ENCODE measurements at places on chromosomes 7 and 10.

DNA sequence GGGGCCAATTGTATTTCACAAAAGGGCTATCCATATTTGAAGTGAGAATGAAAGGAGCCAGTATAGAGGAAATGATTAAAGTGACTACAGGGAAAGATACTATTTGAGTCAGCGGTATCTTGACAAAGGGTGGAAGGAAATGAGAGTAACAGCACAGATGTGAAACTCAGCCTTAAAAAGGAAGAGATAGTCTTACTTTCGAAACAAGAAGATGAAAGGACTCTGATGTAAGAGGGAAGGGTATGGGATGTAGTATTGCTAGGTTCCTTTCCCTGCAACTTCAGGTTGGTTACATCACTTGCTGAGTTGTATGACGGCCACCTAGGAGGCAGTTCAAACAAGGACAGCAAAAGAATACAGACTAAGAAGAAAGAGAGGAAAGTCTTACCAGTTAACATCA lies 13.7 kb downstream of the CISD1 start:
- peak; percentile 75 for DNase-seq

- DNase-seq, result no peak
Observed at GRCh38 chr7:153430931-153431330, 621.3 kb upstream of the DPP6 start.

- no peak for DNase-seq
Observed at GRCh38 chr7:37097983-37098382, 350.7 kb downstream of the ELMO1 start.

GRCh38 chr7:32335107-32335506 lies 155.1 kb downstream of the LSM5 start:
- no peak for DNase-seq

- no peak for DNase-seq
Observed at GRCh38 chr7:52129278-52129677, 812.7 kb upstream of the COBL start.

- no peak for DNase-seq
Observed at GRCh38 chr10:24792638-24793037, 69.0 kb upstream of the ARHGAP21 start.

- DNase-seq, result no peak
Observed at GRCh38 chr10:35928748-35929147, 286.7 kb upstream of the FZD8 start.

DNA sequence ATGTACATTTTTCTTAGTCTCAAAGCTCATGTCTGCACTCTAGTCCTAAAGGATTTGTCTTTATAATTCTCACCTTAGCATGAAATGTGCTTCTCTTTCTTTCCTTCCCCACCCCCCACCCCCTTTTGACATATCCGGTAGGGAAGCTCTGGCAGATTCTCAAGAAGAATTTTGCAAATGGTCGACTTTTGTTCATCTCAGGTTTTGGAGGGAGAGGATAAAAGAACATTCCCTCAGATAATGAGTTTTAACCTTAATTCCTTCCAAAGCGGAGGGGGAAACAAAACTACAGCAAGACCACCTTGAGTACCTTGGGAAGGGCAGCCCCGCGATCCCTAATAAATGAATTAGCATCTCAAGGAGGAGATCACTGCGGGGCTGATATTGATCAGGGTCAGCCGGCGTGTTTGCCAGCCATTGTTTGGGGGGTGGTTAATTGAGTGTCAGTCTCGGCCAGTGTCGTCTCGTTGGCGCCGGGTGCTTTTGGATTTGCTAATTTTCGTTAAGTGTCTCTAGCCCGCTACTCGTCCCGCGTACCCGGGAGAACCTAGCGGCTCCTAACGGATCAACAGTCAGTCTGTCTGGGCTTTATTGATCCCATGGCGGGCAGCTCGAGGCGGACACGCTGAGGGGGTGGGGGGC lies 874 bp upstream of the BAMBI start:
- no peak for DNase-seq

- no peak for DNase-seq
Observed at GRCh38 chr10:110437351-110437605, 60.4 kb upstream of the DUSP5 start.

GRCh38 chr7:134454277-134454676 lies 4.6 kb downstream of the AKR1B1 start:
- peak; percentile 28 for DNase-seq

GRCh38 chr7:151436446-151437158 lies 3.3 kb downstream of the CRYGN start:
- no peak for DNase-seq

GRCh38 chr7:93890464-93891068 lies at the start of gene TFPI2:
Gene TFPI2, minus strand, starts transcription at chr7:93890753. Its CDS starts 75 bp downstream, at chr7:93890678.
- no peak for DNase-seq

GRCh38 chr7:158344706-158345300 lies 242.8 kb downstream of the PTPRN2 start:
- no peak for DNase-seq

DNA sequence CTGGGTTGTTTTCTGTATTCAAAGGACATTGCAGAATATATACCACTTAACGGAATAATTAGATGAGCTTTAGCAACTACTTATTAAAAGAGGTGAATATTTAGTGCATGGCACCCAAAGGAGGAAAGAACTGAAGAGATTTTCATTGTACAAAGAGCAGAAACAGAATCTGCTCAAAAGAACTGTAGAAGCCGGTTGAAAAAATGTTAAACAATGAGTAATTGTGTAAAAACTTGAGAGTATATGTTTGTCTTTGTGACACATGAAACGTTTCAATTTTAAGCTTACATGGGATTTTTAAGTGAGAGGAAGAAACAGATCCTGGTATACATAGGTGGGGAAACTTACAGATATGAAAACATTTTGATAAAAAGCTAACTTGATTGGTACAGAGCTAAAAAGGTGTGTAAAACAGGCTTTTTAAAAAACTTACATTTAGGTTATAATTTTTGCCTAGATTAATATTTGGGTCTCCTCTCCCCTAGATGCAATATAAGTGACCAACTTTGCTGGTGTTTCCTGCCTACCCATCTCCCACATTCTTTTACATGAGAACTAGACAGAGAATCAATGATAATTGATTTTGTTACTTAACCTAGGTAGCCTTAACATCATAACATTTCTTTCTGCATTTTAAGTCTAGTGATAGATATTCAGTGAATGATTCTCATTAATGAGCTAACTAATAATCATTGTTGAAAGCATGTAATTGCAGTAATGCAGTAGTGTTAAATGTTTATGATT lies 6.8 kb downstream of the ARL5B start:
- DNase-seq, result no peak

DNA sequence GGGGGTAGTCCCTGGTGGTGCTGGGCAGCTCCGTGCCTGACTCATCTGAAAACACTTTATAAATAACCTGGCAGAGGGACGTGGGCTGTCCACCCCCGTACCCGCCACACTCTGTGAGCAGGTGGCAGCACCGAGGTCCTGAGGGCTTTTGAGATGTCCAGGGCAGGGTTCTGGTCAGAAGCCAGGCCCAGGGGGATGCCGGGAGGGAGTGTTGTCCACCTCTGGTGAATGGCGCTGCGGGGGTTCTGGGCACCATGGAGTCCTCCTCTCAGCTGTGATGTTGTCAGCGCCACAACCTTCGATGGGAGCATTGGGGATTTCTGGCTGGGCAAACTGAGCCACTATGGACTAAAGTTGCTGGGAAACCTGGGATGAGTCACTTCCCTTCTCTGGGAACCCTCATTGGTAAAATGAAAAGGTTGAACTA lies 27.4 kb upstream of the GOLGA7B start:
- DNase-seq, result no peak

DNA sequence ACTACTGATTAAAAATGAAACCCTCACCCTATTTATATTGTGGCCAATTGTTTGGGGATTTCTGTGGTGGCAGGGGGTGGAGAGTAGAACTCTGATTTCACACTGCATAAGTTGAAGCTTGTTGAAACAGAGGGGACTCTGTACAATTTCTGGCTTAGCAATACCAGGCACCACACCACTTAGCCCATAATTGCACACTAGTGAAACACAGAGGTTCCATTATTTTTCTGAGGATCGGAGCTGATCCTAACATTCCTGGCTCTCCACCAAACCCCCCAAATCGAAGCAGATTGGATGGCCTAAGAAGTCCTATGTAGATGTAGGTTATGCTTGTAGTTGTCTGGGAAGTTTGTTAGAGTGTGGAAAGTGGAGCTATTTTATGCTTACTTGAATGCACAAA lies 47.0 kb downstream of the PTN start:
- DNase-seq, result no peak

- no peak for DNase-seq
Observed at GRCh38 chr10:52658112-52658511, 114.5 kb downstream of the MBL2 start.

DNA sequence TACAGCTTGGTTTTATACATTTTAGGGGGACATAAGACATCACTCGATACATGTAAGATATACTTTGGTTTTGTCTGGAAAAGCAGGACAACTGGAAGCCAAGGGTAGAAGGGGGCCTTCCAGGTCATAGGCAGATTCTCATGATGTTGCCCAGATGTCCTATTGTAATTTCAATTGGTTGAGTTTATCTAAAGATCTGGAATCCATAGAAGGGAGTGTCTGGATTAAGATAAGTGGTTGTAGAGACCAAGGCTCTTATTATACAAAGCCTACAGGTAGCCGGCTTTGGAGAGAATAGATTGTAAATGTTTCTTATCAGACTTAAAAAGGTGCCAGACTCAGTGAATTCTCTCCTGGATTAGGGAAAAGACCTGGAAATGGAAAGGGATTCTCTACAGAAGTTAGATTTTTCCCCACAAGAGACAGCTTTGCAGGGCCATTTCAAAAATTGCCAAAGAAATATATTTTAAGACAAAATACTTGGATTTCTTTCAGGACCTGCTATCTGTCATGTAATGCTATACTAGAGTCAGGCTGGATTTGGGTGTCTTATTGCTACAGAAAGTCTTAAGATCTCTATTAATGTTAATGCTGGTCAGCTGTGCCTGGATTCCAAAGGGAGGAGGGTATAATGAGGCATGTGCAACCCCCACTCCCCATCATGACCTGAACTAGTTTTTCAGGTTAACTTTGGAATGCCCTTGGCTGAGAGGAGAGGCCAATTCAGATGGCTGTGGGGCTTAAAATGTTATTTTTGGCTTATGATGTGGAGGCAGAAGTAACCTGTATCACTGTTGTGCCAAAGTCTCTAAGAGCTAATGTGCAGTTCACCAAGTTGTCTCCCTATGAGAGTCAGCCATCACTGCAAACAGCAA lies 511.1 kb upstream of the C7orf33 start:
- DNase-seq, result no peak

DNA sequence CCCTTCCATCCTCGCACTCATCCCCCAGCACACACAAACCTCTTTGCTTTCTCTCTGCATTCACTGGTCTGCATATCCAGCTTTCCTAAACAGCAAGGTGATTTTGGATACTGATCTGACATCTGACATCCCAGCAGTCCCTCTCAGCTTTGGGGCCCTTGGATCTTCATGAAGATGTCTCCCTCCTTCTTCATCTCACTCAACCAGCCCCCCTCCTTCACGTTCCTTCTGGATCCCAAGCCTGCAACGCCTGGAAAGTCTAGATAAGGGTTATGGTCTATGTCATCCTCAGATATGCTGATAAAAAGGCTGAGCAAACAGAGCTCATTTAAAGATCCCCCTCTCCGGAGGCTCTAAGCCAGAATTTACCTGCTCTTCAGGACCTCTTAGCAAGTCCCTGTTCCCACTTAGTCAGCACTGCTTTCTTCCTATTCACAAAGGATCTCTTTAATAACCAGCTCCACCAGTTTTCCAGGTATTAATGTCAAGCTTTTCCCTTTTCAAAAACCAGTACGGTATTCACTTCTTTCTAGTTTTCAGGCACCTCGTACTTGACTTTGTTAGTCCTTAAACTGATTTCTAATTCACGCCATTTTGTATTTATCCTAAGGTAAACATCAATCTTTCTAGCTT lies 38.9 kb downstream of the CREB3L2 start:
- no peak for DNase-seq

DNA sequence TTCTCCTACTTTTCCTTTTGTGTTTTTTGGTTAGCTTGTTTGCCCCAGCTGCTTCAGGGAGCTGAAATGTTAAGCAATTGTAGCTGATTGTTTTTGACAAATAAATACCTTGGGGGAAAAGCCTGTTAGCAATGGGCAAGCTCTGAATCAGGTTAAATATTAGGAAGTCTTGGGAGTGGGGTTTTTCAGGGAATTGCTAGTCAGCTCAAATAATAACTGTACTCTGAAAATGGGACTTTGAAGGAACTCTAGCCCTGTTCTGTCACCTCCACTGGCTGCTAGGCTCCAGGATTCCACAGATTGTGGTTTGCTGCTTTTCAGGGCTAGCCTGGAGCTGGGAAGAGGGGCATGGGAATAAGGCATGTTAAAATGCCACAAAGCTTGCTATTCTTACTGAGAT lies 39.5 kb downstream of the ADK start:
- DNase-seq, result no peak

DNA sequence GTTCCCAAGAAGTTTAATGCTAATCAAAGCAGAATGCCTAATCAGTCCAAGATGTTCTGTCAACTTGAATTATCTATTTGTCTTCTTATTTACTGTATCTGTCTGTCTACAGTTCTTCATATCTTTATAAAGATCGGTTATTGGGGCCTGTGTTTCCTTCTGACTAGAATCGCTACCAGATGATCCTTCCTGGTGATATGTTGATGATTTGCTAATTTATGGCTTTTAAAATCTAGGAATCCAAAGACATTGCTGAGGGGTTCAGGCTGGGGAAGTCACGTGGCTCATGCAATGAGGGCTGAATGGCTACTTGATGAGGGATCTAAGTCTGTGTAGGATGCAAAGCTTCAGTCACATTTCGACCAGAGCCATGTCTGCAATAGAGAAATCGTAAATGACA lies 536.3 kb downstream of the KCNMA1 start:
- no peak for DNase-seq

GRCh38 chr10:48364659-48365405 lies 58.4 kb downstream of the MAPK8 start:
- no peak for DNase-seq

GRCh38 chr10:103145860-103146466 lies 47.1 kb downstream of the NT5C2 start:
- DNase-seq, result no peak

DNA sequence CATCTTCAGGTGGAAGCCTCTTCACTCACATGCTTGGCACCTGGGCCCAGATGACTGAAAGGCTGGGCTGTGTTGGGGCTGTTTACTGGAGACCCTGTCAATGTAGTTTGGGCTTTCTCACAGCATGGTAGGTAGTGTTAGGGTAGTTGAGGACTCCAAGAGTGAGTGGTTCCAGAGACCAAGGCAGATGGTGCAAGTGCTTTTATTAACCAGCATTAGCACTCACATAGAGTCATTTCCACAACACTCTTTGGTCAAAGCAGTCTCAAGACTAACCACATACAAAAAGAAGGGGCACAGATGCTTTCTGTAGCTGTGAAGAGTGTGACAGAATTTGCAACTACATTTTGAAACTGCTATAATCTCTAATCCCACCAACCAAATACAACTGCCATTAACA lies 135.0 kb downstream of the RTKN2 start:
- DNase-seq, result no peak

GRCh38 chr7:110522761-110523200 lies 568.1 kb upstream of the LRRN3 start:
- DNase-seq, result no peak

GRCh38 chr7:77413861-77414424 lies 2.2 kb downstream of the GSAP start:
- no peak for DNase-seq

- no peak for DNase-seq
Observed at GRCh38 chr10:113086282-113086681, 136.2 kb downstream of the TCF7L2 start.

- DNase-seq, result no peak
Observed at GRCh38 chr10:71812913-71813590, 38.0 kb downstream of the PSAP start.
